ENCODE measurements at places on chromosomes 3 and 15.

GRCh38 chr3:41202075-41202833 is 2.9 kb downstream of the CTNNB1 start:
- no peak for DNase-seq

GRCh38 chr15:55627730-55628368 is 39.7 kb upstream of the PYGO1 start:
- DNase-seq, result no peak

DNA sequence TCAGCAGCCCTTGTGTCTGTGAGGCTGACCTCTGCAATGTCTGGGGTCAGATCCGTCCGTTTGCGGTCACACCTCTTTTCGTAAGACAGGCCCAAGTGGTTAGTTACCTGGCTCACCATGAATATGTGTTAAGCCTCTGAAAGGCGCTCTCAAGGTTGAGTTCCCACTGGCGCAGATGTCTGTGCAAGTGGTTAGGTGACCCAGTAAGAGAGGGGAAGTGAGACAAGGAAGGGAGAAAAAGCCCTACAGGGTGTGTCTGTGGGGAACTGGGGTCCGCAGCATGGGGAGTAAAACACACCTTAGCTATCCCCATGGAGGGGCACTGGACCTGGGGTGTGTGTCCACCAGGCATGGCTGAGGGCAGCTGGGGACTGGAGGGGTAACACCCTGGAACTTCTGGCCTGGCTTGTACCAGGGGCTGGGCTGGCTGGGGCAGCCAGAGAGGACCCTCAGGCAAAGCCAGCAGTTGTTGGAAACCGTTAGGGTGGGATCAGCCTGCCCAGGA is 391.6 kb upstream of the PROK2 start:
- no peak for DNase-seq

DNA sequence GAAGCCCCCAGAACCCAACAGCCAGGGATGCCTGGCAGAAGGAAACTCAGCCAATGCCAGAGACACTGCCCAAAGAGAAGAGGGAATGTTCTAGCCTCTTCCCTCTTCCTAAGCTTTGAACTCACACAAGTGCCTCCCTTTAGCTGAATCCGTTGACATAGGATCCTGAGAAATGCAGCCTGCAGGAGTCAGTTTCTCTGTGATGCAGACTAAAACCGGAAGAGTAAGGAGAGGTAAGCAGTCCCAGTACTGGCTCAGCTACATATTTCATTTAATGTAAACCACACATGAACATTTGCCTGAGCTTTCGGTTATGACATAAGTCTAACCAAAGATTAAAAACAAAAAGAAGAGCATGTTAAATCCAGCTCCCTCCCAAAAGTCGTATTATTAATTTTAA is 768.7 kb downstream of the TBL1XR1 start:
- no peak for DNase-seq

DNA sequence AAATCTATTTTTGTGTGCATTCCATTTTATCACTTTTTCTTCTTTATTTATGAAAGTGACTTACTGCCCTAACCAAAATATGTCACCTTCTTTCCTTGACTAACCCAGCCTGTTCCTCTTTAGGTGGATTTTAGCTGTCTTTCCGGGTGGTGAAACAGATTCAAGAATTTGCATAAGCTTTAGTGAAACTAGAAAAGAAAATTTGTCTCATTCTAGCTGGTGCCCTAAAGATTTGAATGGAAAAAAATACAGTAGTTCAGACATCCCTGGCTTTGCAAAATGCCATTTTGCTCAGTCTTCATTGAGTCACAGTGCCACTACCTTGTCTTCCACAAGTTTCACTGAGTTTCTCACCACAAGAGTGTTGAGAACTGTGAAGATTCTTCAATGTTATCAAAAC is 28.2 kb upstream of the CCDC50 start:
- no peak for DNase-seq

DNA sequence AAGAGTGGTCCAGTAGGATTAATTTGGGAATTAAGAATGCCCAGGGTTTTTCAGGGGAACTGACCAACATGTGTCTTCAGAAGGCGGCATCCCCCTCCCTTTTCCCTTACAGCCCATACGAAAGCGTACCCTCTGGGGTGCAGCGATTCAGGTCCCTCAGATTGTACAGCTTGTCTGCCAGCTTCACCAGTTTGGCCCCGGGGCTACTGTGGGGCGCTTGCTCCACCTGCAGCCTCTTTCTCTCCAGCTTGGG is 848 bp downstream of the HDDC3 start:
- no peak for DNase-seq

GRCh38 chr15:85475711-85476110 is 95.3 kb downstream of the AKAP13 start:
- DNase-seq, result no peak

DNA sequence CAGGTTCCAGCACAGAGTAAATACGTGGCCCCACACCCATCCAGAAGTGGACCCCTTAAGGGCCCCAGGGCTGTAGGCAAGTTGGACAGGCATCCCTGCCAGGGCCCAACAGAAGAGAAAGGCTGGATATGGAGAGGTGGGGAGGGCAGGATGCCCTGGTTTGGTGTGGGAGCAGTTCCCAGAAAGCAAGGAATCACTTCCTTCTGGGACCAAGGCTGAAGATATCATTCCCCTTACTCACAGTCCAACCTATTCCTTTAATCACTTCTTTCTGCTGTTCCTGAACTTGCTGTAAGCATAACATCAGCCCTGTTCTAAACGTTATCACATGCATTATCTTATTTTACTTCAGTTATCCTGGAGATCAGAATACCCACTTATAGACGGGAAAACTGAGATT is 6.1 kb upstream of the MESP2 start:
- DNase-seq, result no peak

- no peak for DNase-seq
These were observed 19.2 kb downstream of the NME9 start for GRCh38 chr3:138310494-138310893.

DNA sequence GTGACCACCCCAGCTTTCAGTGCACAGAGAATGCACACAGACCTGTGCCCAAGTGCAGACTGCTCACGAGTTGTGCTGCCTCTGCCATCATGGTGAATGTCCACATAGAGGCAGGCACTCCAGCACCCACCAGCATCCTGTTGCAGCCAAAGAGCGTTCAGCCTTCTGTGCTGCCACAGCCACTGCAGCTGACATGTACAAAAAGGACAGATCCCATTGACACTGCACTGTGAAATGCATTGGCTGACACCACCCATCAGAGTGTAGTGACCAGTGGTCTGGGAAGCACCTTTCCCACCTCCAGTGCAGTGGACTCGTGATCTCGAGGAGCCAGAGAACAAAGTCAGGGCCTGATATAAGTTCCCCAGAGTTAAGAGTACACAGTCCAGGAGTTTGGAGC is 260.3 kb downstream of the RAP2B start:
- DNase-seq, result no peak

GRCh38 chr3:104546301-104546700 is 820.4 kb upstream of the ALCAM start:
- DNase-seq, result no peak

DNA sequence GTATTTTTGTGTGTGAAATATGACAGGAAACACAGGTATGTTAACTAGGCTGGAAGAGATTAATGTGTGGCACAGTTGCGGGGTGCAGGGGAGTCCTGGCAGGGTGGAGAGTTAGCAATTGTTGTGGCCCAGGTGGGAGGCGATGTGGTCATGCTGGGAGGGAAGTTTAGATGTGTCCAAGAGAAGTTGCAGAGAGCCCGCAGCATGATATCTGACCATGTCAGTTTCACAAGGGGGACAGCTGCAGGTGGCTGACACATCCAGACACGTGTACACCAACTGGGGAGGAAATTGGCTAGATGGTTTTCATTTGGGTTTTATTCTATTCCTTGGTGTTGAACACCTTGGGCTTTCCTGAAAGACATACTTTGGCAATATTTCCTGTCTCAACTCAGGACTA is 172.8 kb upstream of the RGMA start:
- DNase-seq, result no peak

- no peak for DNase-seq
These were observed 44.1 kb upstream of the SLC12A8 start for GRCh38 chr3:125256675-125257074.

GRCh38 chr3:194123726-194124125 is 12.2 kb upstream of the HES1 start:
- DNase-seq, result no peak

DNA sequence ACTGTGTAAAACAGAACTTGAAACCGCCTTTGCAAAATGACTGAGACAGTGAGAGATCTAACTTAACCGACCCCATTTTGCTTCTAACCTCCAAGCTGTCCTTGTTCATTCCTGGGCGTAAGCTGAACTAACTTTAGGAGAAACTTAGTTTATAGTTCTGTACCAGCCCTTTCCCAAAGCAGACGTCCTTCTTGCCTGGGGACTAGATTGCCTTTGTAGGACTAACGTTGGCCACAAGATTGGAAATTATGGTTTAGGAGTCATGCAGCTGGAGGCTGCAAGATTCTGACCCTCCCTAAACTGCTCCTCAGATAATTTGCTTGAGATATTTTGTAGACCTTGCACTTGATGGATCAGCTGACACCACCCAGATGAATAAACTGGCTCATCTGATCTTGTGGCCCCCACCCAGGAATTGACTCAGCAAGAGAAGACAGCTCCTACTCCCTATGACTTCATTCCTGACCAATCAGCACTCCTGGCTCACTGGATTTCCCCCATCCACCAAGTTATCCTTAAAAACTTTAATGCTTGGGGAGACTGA is 219.9 kb upstream of the PROK2 start:
- no peak for DNase-seq

DNA sequence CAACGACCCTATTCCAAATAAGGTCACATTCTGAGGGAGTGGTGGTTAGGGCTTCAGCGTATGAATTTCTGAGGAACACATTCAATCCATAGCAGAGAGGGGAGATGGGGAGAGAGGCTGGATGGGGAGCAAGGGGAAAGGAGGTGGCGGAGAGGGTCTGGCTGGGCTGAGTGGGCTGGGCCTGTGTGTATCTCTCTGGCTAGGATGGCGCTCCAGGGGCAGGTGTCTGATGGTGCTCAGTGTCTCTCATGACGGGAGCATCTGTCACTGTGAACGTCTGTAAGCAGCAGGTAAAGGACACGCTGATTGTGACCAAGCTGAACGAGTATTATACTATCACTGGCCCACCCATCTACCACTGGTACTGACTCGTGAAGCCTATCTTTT is 159.6 kb downstream of the XXYLT1 start:
- DNase-seq, result no peak

DNA sequence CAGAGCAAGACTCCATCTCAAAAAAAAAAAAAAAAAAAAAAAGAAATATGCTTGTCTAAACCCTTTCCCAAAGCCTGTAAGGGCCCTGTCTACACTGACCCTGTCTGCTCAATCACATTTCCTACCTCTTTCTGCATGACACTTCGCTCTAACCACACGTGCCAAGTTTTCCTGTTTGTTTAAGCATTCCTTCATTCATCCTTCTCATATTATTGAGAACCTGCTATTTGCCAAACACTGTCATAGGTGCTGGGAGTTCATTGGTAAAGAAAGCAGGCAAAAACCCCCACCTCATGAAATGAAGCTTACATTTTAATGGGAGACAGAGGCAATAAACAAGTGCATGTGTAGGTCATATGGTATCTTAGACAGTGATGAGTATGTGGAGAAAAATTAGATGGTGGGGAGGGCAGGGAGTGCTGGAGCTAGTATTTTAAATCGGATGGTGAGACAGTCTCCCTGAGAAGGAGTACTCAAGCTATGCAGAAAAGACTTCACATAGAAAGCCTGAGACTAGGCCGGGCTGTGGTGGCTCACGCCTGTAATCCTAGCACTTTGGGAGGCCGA is 48.0 kb downstream of the B3GNT5 start:
- DNase-seq, result no peak

- DNase-seq, result no peak
These were observed 627.0 kb upstream of the TBL1XR1 start for GRCh38 chr3:177824190-177824786.

GRCh38 chr3:11014253-11014652 is 21.7 kb downstream of the SLC6A1 start:
- DNase-seq, result no peak

GRCh38 chr3:108333961-108334360 is 37.6 kb downstream of the HHLA2 start:
- DNase-seq, result no peak

- no peak for DNase-seq
These were observed 46.4 kb upstream of the TRPM1 start for GRCh38 chr15:31147944-31148296.

DNA sequence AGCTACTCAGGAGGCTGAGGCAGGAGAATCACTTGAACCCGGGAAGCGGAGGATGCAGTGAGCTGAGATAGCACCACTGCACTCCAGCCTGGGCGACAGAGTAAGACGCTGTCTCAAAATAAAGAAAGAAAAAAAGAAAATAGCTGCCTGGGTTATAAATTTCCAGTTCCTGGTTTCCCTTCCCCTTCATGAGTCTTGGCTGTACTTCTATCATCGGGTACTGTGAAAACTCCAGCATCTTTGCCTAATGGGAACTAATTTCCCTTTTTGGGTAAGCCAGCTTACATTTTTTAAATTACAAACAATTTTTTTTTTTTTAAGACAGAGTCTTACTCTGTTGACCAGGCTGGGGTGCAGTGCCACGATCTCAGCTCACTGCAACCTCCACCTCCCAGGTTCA is 15.0 kb downstream of the DENND4A start:
- no peak for DNase-seq

DNA sequence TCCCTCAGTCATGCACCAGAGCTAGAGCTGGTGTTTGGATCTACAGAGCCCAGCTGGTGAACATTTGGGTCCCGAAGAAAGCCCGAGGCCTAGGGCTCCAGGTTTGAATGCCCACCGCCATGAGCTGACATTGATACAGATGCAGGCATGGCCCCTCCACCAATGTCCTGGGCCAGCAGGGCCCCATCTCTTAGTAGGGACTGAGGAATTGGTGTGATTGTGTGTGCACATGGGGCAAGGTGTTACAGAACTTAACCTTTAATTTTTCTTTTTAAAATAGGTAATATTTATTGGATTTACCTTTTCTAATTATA is 11.0 kb downstream of the PODXL2 start:
- no peak for DNase-seq

GRCh38 chr15:73888224-73889041 is 15.1 kb downstream of the TBC1D21 start:
- no peak for DNase-seq

- no peak for DNase-seq
These were observed 114.0 kb downstream of the RFTN1 start for GRCh38 chr3:16399473-16399872.

DNA sequence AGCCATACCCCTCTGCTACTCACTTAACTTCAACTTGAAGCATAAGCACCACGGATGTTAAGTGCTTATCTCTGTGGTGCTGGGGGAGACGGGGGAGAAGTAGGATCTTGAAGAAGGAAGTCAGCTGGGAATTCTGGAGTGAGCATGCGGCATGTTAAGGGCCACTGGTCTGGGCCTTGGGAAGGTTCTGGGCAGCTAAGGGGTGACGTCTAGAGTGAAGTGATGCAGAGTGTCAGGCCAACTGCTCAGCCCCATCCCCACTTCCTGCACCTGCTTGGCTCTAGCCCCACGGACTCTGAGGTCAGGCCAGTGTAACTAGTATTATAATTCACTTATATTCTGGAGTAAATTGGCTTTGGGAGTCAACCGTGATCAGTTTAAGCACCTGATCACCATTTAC is 228.6 kb downstream of the FMN1 start:
- DNase-seq, result no peak

GRCh38 chr15:70406617-70407335 is 309.1 kb upstream of the TLE3 start:
- no peak for DNase-seq

- DNase-seq, result no peak
These were observed 385.4 kb upstream of the SEMA6D start for GRCh38 chr15:47331829-47332393.

- no peak for DNase-seq
These were observed 55.6 kb downstream of the TMEM45A start for GRCh38 chr3:100548053-100548452.

GRCh38 chr3:37197810-37198371 is 23.5 kb upstream of the LRRFIP2 start:
- DNase-seq, result no peak

GRCh38 chr3:106212665-106213222 is 343.9 kb upstream of the CBLB start:
- no peak for DNase-seq
